ENCODE measurements at places on chromosomes 5 and 9.

DNA sequence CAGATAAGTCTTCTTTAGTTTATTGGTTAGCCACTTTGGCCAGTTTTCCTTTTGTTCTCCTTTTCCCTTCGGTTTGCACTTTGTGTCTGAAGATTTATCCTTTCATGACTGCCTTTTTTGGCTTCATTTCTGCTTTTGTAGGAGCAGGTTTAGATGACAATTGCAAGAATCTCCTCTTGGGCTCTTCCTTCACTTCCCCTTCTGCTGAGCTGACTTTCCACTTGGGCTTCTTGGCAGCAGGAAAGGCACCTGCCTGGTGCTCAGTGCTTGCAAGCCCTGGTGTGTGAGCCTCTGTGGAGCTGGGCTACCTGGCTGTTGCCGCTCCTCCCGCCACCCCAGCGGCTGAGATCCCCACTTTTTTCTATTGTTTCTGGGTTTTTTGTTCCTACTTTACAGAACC is 7.3 kb downstream of the CCDC112 start:
- DNase-seq = no peak

GRCh38 chr9:98999152-98999525 is 55.4 kb downstream of the COL15A1 start:
- DNase-seq = no peak

DNA sequence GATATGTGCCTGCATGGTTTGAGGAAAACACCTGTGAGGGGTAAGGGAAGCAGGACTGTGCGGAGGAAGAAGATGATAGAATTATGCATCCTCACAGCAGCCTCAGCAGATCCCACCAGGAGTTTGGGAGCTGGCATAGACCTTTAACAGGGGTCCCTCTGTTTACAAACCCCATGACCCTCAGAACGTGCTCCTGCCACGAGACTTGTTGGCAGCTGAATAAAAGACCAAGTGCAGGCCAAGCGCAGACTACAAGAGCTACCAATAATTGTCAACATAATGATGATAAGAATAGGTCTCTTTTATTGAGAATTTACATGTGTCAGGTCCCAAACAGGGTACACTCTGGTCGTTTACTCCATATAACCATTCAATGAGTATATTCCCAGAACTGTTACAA is 236.0 kb downstream of the MED10 start:
- no peak for DNase-seq

- no peak for DNase-seq
These were observed 9.9 kb upstream of the SPARC start for GRCh38 chr5:151696470-151697061.

DNA sequence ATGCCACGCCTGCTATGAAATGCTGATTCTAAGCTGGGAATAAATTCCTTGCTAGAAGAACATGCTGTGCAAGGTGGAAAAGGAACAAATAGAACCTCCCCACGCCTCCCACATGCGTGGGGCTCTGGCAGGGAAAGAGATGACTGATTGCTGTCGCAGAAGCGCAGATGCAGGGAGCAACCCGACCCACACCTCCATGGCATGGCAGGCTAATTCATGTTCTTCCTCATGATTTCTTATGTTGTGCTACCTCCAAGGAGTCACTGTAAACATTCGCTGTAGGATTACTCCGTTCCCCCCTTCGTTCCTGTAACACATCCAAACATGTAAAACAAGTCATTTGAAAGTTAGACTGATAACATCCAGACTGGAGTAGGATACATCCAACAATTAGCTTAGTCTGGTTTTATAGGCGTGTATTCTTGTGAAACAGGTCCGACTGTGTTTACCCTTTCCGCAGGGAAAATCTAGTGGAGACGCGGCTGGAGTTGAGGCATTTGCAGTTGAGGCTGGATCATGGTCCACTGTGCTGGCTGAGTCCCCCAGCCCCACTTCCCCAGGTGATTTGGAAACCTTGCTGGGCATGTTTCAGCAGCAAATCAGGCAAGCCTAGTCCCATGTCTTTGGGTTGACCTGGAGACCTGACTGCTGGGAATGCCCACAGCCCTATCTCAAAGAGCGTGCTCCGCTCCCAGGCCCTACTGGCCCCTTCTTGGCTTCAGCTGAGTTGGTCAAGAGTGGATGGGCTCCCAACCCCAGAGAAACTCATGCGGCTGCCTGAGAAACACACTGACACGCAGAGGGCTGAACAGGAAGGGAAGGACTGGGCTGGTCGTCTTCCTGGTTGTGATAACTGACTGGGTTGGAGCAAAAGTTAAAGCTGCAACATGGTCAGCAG is 24.8 kb upstream of the ANKRD33B start:
- no peak for DNase-seq

DNA sequence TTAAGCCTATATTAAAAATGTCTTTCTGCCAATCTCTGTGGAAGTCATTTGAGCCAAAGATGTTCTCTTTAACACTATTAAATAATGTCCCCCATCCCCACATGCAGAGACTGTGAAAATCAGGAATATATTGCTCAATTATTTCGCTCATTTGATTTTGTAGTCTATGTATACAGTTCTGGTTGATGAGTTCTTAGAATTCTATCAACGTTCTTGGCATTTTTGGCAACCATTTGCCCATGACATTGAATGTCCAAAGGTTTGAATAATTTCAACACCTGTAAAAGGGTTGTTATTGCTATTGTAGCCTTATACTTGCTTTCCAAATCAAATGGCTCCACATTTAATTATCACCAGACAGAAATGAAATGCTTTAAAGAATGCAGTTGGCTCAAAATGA is 536.1 kb downstream of the CAAP1 start:
- DNase-seq = no peak

- no peak for DNase-seq
These were observed 419.7 kb upstream of the BRINP1 start for GRCh38 chr9:119788921-119789320.

DNA sequence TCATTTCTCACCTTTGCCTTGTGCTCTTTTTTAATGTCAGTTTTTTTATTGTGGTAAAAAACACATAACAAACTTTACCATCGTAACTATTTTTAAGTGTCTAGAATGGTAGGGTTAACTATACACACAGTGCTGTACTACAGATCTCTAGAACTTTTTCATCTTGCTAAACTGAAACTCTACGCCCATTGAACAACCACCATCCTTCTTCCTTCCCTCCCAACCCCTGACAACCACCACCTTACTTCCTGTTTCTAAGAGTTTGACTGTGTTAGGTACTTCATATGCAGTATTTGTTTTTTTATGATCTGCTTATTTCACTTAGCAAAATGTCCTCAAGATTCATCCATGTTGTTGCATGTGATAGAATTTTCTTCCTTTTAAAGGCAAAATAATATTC is 54.9 kb downstream of the PSAT1 start:
- DNase-seq = no peak

DNA sequence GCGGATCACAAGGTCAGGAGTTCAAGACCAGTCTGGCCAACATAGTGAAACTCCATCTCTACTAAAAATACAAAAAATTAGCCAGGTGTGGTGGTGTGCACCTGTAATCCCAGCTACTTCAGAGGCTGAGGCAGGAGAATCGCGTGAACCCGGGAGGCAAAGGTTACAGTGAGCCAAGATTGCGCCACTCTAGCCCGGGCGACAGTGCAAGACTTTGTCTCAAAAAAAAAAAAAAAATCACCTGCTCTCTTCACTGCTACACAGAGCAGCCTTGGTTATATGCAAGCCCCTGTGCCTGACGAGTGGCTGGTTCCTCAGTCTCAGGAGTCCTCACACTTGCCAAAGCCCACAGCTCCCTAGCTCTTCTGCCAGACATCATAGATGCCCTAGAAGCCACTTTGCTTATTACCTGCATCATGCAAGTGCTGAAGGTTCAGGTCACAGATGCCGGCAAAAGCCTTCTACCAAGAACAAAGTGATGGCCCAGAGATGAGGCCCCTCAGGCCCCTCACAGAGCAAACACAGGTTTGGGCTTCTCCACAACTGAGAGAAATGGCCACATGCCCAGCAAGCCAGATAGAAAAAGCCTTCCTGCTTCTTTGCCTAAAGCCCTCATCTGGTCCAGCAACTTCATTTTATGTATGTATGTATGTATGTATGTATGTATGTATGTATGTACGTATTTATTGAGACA is 176.4 kb downstream of the AUH start:
- no peak for DNase-seq

- no peak for DNase-seq
These were observed 36.2 kb upstream of the TENT2 start for GRCh38 chr5:79575996-79576395.

DNA sequence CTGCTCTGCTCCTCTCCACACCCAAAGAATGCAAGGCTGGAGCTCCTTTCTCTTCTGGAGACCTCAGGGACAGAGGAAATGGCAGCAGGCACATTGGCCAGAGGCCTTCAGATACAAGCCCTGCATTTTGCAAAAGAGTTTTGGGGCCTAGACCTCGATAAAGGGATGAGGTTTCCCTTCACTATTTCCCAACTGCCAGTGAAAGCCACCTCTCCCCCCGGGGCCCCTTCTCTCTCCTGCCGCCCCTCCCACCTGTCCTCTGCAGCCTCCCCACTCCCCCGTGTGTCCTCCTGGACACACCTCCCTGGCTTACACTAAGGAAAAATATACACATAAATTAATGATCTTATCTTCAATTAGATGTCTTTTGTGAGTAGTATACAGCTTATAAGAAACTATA is 21.3 kb upstream of the LMNB1 start:
- no peak for DNase-seq

- no peak for DNase-seq
These were observed 72.4 kb downstream of the PDZD2 start for GRCh38 chr5:31711363-31711762.

GRCh38 chr9:83544002-83544698 is 5.9 kb upstream of the FRMD3 start:
- DNase-seq = no peak

- DNase-seq = no peak
These were observed 224.7 kb downstream of the CAAP1 start for GRCh38 chr9:26667882-26668281.

- DNase-seq = no peak
These were observed 13.7 kb downstream of the SYK start for GRCh38 chr9:90815183-90815943.

DNA sequence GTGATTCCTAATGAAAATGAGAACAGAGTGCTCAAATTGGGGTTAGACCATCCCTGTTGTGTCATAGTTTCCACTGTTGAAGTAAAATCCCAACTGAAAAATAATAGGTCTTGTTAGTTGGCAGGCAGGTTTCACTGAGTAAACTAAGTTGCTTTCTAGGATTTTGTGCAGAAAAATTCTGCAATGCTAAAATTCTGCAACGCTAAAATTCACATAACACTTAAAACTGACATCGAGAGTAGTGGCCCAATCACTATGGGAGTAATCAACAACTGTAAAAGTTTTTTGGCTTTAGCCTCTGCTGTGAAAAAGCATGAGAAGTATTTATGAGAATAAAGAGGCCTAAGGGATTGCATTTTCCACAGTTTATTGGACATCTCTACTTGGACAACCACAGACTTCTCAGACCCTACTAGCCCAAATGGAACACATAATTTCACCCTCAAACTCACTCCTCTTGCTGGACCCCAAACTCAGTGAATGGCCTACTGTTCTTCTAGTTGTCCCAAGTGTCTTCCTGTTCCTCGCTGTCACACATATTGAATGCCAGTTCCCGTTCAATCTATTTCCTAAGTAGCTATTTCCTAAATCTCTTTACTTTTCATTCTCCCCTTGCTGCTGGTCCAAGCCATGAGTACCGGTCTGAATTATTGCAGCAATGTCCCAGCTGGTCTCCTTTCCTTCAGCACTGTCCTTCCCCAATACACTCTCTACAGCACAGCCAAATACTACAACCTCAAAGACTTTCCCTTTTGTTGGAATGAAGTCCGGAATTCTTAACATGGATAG is 355.4 kb downstream of the PDE4D start:
- no peak for DNase-seq

DNA sequence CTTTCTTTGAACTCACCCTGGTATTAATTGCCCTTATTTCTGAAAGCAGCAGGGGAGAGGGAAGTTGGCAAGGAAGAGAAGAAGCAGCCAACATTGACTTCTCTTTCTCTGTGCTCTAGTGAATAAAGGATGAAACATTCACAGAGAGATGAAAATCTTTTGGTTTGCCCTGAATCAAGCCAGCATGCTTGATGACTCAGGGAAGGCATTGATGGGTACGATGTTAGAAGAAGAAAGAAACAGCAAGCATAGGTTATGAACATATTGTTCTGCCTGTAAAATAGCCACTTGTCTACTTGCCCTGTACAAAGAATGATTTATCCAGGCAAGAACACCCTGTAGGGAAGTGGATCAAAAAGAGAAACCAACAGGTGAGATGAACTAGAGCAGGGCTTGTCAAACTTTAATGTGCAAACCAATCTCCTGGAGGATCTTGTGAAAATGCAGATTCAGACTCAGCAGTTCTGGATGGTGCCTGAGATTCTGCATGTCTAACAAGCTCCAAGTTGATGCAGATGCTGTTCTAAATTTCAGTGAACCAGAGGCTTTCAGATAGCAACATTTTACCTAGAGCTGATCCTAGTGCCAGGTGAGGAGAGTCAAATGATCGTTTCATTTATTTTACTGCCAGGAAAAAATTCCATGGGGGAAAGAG is 586.6 kb upstream of the TLE4 start:
- no peak for DNase-seq

- DNase-seq = no peak
These were observed 400.3 kb downstream of the ARHGEF28 start for GRCh38 chr5:74026310-74026709.

DNA sequence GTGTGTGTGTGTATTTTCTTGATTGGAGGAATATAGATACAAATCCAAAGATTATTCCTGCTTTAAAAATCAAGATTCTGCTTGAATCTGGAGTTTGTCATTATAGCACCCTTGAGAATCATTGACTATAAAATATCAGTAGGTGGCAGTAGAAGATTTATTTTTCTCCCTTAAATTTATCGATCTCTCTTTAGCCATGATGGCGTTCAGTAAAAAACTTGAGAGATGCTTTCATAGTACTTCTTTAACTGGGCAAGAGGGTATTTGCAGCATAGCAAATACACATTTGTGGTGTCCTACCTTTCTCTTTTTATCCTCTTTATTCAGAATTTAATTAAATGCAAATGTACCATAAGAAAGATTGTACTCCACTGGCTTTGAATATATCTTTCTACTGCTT is 307.7 kb downstream of the ADGRV1 start:
- no peak for DNase-seq

DNA sequence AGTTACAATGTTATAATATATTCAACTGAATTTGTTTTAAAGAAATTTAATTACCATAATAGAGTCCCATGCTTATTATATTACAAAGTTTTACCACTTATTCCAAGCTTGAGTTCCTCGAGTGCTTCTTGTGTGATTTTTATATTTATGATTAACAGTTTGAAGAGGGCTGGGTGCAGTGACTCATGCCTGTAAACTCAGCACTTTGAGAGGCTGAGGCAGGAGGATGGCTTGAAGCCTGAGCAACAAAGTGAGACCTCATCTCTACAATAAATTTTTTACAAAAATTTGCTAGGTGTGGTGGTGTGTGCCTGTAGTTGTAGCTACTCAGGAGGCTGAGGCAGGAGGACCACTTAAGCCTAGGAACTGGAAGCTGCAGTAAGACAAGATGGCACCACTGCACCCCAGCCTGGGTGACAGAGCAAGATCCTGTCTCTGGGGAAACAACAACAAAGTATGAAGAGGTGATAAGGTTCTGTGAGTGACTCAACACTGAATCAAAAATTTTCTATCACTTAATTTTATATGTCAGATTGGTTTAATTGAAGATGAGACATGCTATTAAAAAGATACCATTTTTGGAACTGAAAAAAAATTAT is 9.2 kb downstream of the POC5 start:
- DNase-seq = no peak
